H1 (cell line): ENCODE measurements at places on chromosomes 3 and 15. TPM values are rescaled to one million over a fixed set of nuclear protein-coding genes. Genes with fewer than 3 reads are reported as not detected.

- DNase-seq = no peak
Measured at GRCh38 chr3:178100908-178101307, 435.3 kb upstream of the KCNMB2 start.

- no peak for DNase-seq
Measured at GRCh38 chr3:77081240-77081661, 41.4 kb downstream of the ROBO2 start.

DNA sequence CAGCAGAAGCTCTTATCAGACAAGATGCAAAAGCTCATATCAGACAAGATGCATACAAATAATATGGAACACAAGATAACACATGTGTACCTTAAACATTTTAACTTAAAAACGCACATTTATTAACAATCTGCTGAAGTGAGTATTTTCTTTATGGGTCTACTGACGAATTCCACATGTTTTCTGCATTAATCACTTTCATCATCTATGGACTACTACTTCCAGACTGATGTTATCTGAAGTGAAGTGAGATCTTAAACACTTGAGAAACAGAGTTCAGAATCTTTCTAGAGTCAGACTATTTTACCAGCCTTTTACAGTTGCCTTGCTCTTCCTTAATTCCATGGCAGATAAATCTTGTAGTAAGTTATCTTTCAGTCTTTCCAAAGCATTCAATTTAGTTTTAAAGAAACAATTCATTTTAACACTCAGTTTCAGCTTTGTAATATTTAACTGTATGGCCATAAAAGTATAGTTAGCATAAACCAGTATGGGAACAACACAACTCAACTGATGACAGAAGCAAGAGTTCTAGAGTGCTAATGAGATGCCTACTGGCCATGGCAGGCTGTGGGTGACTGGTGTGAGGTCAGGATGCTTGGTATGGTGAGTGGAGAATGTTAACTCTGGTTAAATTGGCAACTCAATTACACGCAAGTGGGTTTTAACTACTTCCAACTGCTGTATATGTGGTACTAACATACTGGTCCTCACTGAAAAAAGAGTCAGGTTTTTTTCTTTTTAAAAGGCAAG, 9.8 kb downstream of the CMTM6 start:
- no peak for DNase-seq

- DNase-seq = no peak
Measured at GRCh38 chr15:54722342-54722986, 474.3 kb downstream of the RSL24D1 start.

- no peak for DNase-seq
Measured at GRCh38 chr3:23845326-23846216, 39.8 kb downstream of the UBE2E1 start.

GRCh38 chr15:41019174-41019573, 65.9 kb downstream of the CHAC1 start:
- no peak for DNase-seq

- DNase-seq = no peak
Measured at GRCh38 chr3:73832426-73832825, 207.7 kb upstream of the PDZRN3 start.

DNA sequence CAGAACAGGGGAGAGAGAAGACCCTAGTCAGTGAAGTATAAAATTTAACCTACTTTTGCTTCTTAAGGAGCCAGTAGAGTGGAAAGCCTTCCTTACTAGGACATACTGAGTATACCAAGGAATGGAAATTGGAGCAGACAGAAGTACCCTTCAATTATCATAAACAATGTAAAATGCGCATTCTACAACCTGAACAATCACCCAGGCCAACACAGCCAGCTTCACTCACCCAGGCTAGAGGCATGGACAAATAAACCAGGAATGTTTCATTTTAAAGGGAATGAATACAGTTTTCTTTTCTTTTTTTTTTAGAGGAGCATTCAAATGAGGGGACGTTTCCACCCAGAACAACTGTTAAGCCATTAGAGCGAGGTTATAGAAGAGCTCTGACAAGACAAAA, 41.9 kb upstream of the PLXND1 start:
- no peak for DNase-seq

GRCh38 chr3:193130576-193130975, 110.4 kb upstream of the PLAAT1 start:
- no peak for DNase-seq

- DNase-seq = no peak
Measured at GRCh38 chr3:73683706-73684105, 59.0 kb upstream of the PDZRN3 start.

GRCh38 chr3:37970802-37971201, 19.8 kb upstream of the VILL start:
- DNase-seq = no peak

DNA sequence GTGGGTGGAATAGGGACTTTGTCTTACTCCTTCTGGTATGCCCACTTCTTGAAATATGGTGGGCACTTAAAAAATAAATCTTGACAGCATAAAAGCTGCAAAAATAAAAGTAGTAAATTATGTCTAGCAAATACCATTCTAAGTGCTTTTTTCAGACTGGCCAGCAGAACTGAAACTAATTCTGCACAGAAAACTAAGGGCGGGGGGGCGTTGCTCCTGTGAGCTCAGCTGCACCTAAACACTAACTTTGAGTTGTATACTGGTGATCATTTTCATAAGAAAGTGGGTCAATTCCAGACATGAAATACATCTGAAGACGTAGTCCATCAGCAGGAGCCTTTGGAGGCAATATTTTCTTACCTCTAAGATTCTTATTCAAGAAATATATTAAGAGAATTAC, 114.8 kb downstream of the WDR76 start:
- DNase-seq = no peak

DNA sequence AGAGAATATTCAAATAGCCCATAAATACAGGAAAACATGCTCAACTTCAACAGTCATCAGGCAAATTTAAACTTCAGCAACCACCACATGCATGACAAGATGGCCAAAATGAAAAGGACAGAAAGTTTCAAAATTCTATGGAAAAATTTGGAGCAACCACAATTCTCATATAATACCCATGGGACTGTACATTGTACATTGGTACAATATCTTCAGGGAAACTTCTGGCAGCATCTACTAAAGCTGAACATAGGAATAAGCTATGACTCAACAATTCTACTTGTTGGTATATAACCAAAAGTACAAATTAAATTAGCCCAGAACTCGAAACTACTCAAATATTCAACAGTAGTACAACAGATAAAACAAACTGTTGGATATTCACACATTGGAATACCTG, 847.6 kb downstream of the TBL1XR1 start:
- no peak for DNase-seq

DNA sequence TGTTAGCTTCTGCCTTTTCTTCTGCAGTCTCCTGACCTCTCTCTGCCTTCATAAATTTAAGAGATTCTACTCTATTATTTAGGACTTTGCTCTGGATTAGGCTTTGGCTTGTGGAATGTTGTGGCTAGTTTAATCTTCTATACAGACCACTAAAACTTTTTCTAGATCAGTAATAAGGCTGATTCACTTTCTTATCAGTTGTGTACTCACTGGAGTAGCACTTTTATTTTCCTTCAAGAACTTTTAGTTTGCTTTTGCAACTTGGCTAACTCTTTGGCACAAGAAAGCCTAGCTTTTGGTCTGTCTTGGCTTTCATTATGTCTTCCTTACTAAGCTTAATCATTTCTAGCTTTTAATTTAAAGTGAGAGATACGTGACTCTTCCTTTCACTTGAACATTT, 265.5 kb upstream of the TBC1D5 start:
- no peak for DNase-seq

GRCh38 chr3:55746808-55747413, 259.8 kb upstream of the WNT5A start:
- DNase-seq = no peak

- no peak for DNase-seq
Measured at GRCh38 chr3:120100711-120101110, 6.5 kb upstream of the GSK3B start.

- no peak for DNase-seq
Measured at GRCh38 chr3:143897576-143898295, 49.5 kb upstream of the SLC9A9 start.

DNA sequence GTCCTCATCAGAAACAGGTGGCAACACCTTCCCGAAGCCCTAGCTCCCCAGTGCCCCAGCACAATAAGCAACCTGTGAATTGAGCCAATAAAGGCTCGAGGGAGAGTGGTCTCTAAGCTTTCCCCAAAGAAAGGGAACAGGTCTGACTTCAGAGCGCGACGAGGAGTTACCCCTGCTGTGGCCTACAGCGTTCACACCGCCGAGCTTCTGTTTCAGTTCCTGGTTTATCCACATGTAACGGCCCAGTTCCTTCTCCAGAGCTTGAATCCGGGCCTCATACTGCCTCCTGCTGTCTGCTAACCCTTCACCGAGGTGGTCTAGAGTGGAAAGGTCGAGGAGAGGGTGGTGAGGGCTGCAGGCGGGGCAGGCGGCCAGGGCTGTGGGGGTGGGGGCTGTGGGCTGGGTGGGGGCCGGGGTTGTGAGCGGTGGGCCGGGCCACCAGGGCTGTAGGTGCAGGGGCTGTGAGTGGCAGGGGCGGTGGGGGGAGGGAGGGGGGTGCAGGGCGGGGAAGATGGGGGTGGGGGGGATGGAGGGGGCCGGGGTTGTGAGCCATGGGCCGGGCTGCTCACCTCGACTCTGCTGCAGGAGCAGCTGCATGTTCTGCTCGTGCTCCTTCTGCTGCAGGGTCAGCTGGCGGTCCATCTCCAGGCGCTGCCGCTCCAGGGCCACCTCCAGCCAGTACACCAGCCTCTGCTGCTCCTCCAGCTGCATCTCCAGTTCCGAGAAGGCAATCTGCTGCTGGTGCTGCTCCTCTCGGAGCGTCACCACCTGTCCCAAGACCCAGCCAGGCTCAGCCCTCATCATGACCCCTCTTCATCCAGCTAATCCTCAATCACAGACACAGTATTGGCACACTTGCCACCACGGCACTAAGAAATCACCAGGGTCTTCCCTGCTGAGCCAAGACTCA, 26.2 kb downstream of the KIF7 start:
- DNase-seq = no peak

- no peak for DNase-seq
Measured at GRCh38 chr3:118029049-118029448, 1005.6 kb downstream of the IGSF11 start.

- no peak for DNase-seq
Measured at GRCh38 chr15:97301166-97301565, 659.3 kb upstream of the ARRDC4 start.

DNA sequence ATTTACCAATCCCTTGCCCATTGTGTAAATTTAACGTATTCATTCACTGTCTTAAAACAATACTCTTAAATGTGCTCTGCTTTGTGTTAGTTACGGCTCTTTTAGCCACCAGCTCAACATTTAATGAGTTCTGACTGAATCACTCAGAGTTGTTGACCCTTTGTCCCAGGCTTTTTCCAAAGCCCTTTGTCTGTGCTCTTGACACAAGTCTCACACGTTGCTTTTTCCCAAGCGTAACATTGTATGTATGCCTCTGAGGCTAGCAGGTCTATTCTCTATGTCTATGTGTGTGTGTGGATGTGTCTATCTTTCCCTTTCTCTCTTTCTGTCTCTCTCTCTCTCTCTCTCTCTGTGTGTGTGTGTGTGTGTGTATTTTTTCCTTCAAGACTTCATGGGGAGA, 435.4 kb upstream of the GOLIM4 start:
- DNase-seq = no peak

GRCh38 chr3:107208100-107208499, 169.1 kb upstream of the CCDC54 start:
- DNase-seq = no peak

DNA sequence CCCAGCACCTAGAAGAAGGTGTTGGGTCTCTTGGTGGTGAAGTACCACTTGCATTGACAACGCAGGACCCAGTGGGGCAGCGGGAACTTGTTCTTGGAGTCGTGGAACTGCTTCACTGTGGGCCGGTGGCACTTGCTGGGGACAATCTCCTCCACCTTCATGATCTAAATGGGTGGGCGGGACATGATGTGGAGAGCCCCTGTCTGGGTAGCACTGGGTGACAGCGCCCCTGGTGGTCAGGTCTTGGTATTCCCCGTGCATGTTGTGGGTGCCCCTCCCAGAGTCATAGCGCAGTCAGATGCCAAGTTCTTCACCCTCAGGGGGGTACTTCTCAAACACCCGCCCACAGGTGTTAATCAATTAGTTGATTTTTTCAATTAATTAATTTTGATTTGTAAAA, 60.2 kb downstream of the AGBL1 start:
- peak; percentile 73 for DNase-seq

GRCh38 chr3:191253089-191253799, 54.2 kb downstream of the OSTN start:
- DNase-seq = no peak

- DNase-seq = no peak
Measured at GRCh38 chr15:55942332-55942731, 51.1 kb downstream of the NEDD4 start.

DNA sequence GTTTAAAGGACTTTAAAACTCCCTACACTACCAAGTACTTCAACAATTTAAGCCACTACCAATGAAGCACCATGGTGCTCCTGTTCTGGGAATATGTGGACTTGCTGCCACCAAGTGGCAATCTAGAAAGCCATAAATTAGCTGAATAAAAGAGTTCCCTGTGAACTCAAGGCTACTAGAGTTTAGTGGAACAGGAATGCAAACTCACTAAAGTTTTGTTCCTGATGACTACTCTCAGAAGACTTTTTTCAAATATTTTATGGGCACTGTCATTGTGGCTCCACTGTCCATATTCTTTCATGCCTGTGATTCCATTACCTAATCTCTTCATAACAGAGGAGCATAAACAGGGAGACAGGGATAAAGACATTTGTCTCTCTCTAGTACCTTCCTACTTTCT, 63.9 kb downstream of the TMCC1 start:
- DNase-seq = no peak

GRCh38 chr3:12131351-12132090, 27.2 kb downstream of the TIMP4 start:
- no peak for DNase-seq

- DNase-seq = no peak
Measured at GRCh38 chr3:106809623-106810299, 567.5 kb upstream of the CCDC54 start.

C3orf20 gene
- total RNA-seq = not detected in 2 replicates

GPR149 gene
- not detected in 2 replicates for total RNA-seq

C3orf85 gene
- not detected in 2 replicates for total RNA-seq

ASB7 gene
- 9.7 and 12.8 TPM in 2 replicates for total RNA-seq

EEFSEC gene
- total RNA-seq = 13.1 and 13.8 TPM in 2 replicates

PEX11A gene
- 2.2 and 2.9 TPM in 2 replicates for total RNA-seq

NEDD4 gene
- total RNA-seq = 3.9 and 5.2 TPM in 2 replicates

FEZF2 gene
- total RNA-seq = not detected in 2 replicates

EXD1 gene
- 0.54 TPM in 1 of 2 replicates, not detected in the other for total RNA-seq

CCR5 gene
- total RNA-seq = not detected in 2 replicates

PLSCR5 gene
- total RNA-seq = not detected in 2 replicates

TP63 gene
- 0.06 TPM in 1 of 2 replicates, not detected in the other for total RNA-seq

GRAMD2A gene
- 0.36 and 1.5 TPM in 2 replicates for total RNA-seq

CCDC39 gene
- 0.34 and 0.80 TPM in 2 replicates for total RNA-seq
